ENCODE measurements at places on chromosomes 1 and 21.
A peak's percentile ranks its signal among the peaks of the same experiment; 100 is the strongest.

- DNase-seq: no peak
Measured at GRCh38 chr1:160214481-160215140, 9.4 kb downstream of the PEA15 start.

DNA sequence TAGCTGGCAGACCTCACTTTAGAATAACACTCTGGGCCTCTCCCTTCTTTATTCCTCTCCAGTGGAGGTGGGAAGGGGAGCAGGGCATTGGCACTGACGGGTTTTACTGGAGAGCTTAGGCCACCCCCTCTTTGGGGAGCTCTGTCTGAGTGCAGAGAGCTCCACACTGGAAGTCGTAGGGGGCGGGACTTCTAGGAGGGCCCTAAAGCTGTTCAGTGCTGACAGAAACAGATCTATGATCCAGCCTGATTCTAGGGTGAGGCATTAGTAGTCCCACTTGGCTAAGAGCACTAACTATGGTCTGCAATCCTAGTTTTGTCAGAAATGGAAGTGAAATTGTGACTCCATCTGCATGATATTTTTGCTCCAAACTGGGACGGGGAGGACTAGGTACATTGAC, 138.7 kb downstream of the MIS18A start:
- DNase-seq: no peak

GRCh38 chr1:185636848-185637247, 97.3 kb upstream of the HMCN1 start:
- peak; percentile 57 for DNase-seq

DNA sequence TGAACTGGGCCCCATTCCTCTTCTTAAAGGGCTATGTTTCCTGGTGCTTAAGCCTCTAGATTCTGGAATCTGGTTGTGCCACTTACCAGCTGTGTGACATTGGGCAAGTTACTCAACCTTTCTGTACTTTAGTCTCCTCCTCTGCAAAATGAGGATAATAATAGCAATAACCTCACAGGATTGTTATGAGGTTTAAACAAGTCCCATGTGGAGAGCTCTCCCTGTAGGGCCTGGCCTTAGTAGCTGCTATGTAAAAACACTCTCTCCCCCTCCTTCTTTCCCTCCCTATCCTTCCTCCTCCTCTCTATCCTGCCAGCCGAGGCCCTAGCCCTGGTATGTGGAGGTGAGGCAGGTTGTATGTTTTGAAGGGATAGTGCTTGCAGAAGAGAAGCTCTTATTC, 8.2 kb upstream of the PEAR1 start:
- DNase-seq: no peak

DNA sequence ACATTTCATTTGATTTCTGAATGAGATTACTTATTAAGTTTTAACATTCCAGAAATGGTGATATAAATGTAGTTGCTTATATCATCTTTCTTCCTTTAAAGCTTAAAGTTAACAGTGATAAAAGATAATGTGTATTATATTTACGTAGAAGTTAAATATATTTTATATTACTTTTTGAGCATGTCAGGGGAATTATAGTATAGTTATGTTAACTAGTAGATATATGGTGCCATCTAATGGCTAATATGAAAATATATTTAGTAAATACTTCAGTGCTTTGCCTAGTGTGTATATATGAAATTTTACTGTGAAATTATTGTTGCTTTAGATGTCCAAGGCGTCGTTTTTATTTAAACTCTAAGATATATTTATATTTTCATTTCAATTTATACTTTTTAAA, 51.5 kb downstream of the SYT14 start:
- no peak for DNase-seq

DNA sequence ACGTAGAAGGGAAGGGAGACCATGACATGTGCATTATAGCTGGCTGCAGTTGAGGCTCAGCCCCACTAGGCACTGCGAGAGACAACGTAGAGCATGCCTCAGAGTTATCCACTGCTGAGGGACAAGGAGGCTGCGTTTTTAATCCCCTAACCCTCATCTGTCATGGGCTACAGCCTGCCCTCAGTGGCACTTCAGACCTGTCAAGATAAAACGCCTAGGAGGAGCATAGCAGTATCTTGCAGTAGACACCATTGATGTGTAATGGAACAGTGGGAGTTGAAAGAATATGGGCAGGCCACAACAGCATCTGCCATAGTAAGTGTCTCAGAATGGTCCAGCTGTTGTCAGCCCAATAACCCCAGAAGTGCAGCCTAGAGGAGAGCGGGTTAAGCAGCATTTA, 307.0 kb upstream of the PTBP2 start:
- DNase-seq: no peak

- no peak for DNase-seq
Measured at GRCh38 chr1:64878931-64879611, 87.3 kb downstream of the JAK1 start.

DNA sequence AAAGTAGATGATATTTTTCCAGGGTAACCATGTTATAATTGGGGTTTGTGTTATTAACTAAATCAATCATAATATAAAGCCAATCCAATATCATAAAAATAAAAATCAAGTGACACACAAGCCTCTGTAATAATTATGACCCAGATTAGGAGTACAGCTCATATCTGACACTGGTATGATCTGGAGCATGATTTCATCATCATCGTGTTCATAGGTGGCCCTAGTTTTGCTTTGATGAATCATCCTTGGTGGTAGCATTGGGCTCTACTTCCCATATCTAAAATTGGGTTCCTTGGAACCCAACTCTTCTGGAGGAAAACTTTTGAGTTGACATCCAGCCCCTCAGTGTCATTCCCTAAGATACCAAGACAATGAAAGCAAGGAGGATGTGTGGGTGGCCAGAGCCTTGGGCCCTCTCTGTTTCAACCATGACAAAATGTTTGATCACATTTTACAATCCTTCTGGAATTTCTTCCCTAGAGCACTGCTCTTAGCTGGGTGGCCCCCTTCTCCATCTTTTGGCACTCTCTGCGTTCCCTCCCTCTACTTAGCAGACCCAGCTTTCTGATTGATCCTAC, 37.0 kb upstream of the ENAH start:
- DNase-seq: no peak

- peak; percentile 64 for DNase-seq
Measured at GRCh38 chr1:226608699-226609505, 60.3 kb downstream of the STUM start.

GRCh38 chr1:9448132-9449109, 90.8 kb upstream of the SLC25A33 start:
- DNase-seq: no peak

DNA sequence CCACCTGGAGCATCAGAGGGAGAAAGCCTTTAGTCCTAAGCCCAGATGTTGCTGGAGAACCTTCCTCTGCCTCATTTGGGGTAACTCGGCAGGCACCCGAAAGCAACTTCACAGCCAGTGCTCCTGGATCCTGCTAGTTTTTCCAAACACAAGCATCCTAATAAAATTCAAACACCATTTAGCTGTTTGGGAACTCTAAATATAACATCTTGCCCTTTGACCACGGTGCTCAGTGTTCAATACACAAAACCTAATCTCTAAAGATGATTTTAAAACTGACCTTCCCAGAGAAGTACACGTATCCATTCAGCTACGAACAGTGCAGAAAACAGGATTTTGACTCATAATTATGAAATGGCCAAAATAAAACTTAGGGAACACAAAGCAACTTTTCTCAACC, 40.3 kb downstream of the PROX1 start:
- no peak for DNase-seq

- DNase-seq: no peak
Measured at GRCh38 chr1:65206836-65207235, 58.8 kb downstream of the AK4 start.

DNA sequence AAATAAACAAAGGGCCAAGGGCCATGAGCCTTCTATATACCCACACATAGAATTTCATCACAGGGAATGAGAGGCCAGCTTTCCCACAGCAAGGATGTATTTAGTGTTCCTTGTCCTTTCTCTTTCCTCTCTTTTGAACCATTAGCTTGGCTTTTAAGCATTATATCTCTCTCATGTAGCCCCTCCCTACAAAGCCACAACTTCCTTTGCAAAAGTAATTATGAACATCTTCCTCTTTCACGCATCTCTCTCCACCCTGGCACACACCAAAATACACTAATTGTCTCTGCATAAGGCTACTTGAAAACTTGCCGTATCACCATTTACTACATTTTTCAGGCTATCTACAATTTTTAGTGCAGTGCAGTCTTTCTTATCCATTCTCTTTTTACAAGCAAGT, 1.9 kb upstream of the AK5 start:
- DNase-seq: no peak

GRCh38 chr1:58454385-58454784, 92.1 kb downstream of the OMA1 start:
- DNase-seq: no peak

DNA sequence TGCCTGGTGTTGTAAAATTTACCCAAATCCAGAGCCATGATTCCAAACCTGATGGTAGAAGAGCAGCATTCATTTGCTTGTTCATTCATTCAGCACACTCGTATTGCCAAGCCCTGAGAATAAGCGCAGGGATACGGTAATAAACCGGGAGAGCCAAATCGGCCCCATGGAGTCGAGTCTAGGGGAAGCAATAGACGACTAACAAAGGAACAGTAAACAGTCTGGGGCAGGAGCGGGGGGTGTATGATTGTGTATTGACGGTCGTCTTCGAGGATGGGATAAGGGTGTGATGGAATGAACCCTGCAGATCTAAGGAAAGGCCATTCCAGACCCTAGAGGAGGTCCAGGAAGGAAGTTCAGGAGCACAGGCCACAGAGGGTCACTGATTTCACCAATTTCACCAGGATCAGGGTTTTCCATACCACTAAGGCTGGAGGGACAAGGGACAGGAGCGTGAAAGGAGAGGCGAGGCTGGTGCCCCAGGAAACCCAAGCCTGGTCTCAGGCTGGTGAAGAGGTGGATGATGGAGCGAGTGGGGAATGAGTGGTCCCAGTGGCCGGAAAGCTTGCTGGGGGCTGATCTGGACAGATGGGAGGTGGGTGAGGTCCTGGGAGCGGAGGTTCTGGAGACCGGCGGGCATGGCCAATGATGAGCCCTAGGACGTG, 61.1 kb upstream of the PDE9A start:
- no peak for DNase-seq

- DNase-seq: no peak
Measured at GRCh38 chr1:12643785-12644184, at the start of gene AADACL4. AADACL4 (plus strand) TSS chr1:12644085; CDS start chr1:12644547, 462 bp downstream.

DNA sequence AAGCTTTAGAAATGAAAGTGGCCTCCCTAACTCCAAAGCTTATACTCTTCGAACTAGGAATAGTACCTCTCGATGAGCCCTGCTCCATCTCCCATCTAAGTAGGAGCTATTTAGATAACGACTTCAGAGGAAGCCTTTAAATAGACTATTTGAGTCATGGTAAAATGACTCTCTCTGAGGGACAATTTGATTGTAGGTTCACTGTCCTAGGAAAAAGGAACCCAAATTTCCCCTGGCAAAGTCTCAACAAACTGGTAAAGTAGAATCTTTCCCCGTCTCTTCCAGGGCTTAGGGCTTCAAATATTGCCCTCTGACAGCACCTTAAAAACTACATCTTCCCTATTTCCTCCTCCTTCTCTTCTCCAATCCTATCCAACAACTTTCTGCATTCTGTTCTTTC, 2.0 kb upstream of the FCER1A start:
- no peak for DNase-seq

GRCh38 chr1:93798291-93798690, 80.7 kb downstream of the DNTTIP2 start:
- no peak for DNase-seq

GRCh38 chr1:192809307-192810252, 741 bp downstream of the RGS2 start:
- DNase-seq: peak; percentile 68

DNA sequence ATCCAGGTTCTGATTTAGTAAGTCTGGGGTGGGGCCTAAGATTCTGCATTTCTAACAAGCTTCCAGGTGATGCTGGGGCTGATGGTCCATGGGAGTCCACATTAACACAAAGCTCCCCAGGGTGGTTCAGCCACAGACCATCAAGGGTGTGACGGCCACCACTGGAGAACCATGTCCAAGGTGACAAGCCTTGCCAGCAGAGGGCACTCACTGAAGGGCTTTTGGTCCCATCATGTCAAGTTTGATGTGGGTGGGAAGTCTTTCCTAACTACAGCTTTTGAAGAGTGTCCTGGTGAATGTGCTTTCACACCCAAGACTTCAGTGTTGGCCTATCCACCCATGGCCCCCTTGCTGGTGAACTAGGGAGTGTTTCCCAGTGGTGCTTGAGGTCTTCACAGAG, 67.1 kb downstream of the UBE2T start:
- DNase-seq: peak; percentile 66

- no peak for DNase-seq
Measured at GRCh38 chr21:31299291-31300147, 44.5 kb downstream of the TIAM1 start.

DNA sequence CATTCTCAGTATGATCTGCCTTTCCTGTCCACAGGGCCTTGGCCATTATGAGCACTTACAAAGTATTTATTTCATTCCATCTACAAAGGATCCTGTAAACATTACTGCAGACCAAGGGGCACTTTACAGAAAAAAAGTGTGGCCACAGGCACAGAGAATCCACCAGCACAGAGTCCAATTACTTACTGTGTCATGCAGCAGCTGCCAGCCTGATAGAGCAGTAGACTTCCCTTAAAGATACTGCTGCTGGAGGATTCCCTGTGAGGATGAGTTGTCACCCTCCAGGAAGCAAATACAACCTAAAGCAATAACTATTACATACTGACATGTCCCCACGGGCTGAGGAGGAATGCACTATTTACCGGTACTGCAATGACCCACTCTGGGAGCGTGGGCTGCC, 97.1 kb upstream of the COG2 start:
- no peak for DNase-seq

DNA sequence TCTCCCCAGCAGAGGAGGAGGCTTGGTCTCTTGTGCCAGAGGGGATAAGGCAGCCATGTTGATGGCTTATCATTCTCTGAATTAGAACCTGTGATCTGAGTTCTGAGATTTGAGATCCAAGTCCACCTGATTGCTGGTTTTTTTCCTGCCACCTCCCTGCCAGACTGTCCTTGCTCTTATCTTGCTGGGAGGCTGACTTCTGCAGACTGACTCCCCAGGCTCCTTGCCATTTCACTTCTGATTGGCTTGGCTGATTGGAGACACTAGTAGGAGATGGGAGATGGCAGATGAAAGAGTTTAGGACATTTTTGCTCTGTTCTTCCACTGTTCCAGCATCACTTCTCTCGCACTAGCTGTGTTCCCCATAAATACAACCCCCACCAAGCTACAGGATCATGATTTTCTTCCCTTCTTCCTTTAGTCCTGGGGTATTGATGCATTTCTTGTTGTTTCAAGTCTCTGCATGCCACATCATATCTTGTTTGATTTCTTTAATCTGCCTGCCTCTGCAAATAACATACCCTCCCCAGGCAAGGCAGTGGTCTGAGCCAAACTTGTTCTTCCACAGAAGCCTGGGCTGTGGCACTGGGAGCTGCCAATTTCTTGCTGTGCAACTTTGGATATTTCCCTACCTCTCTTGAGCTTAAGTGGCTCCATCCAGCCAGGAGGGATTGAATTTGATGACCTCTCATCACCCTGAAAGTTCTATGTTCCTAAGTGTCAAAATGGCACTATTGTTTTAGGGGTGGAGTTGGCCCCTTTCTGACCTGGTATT, 963 bp upstream of the CYP4B1 start:
- DNase-seq: no peak

DNA sequence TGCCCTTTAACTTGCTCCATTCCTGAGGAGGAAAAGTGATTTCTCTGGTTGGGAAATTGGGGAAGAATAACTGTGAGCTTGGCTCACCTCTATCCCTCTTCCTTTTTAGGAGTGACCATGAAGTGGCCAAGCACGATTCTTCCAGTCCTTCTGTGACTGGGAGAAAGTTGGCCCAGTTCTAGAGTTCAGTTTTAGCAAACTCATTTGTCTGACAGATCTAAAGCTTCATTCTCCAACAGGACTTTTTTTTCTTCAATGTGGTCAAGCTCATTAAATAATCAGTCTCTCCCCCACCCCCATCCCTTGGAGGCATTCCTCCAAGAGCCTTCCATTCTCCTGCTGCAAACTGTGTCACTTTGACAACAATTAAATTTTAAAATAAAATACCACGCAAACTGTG, 6.4 kb upstream of the AGL start:
- no peak for DNase-seq

Measured in natural killer cell treated with Interleukin-12 subunit alpha and Interleukin-12 subunit beta and Interleukin-15 and Interleukin-18, amount 100 ng/mL, for 72 hours (primary cell).